ENCODE measurements at places on chromosomes 5 and 9.

DNA sequence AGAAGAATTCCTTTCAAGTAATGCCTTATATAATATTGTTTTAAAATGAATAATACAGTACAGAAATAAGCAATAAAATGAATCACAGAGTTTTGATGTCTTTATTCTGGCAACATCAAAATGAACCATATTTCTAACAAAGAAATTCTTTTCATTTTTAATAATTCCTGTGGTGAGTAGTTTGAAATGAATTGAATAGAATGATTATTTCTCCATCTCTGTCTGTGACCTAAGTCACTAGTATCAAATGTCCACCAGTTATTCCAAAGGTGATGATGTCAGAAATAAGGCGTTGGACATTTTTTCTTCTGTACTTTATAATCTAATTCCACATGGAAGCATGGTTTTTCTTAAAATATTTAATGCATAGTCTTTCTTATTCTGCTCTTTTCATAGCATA is 106.2 kb downstream of the ADAMTSL1 start:
- DNase-seq, result peak; percentile 18

- DNase-seq, result peak; percentile 50
These were observed 148.8 kb upstream of the SGCD start for GRCh38 chr5:156178117-156178516.

GRCh38 chr5:107605596-107606125 is 65.1 kb downstream of the EFNA5 start:
- DNase-seq, result no peak

- DNase-seq, result no peak
These were observed 25.7 kb upstream of the FBXL7 start for GRCh38 chr5:15474143-15474719.

DNA sequence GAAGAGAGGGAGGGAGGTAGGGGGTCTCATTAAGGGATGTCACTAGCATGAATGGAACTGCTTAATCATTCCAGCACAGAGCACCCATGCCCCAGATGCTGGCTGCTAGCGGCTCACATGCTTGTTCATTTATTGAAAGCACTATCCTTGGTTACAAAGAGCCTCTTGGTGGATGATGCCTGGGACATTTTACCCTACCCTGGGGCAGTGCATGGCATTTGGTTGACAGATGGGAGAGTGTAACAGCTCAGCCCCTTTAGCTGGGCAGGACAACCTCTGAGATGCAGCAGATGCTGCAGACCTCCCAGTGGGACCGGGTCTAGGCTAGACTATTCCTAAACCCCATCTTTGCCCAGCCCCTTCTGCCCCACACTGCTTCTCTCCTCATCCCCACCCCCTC is 46.9 kb upstream of the TCERG1 start:
- DNase-seq, result no peak

GRCh38 chr9:108468364-108468763 is 387.4 kb downstream of the ACTL7B start:
- DNase-seq, result no peak

GRCh38 chr9:5999443-6000101 is 15.9 kb downstream of the RANBP6 start:
- no peak for DNase-seq

GRCh38 chr5:87020099-87020934 is 247.4 kb upstream of the RASA1 start:
- DNase-seq, result no peak

- no peak for DNase-seq
These were observed 41.0 kb downstream of the TSTD2 start for GRCh38 chr9:97592126-97592525.

GRCh38 chr5:53200306-53200705 is 90.7 kb upstream of the MOCS2 start:
- no peak for DNase-seq

DNA sequence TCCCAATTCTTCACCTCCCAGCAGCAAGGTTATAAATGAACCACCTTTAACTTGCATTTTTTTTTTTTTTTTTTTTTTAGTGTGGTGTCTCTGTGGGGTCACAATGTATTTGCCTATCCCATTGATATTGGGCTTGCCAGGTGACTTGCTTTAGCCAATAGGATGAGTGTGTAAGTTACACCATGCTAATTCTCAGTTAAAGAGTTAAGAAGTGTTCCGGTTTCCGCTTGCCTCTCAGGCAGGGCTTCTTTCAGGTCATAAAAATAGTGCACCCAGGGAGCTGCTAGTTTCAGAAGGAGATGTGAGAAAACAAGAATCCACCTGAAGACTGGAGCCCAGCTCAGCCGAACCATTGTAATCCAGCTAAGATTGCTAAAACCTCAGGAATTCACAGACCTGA is 84.2 kb upstream of the PTPRD start:
- no peak for DNase-seq

- no peak for DNase-seq
These were observed 70.9 kb downstream of the GAPVD1 start for GRCh38 chr9:125332527-125332926.

- no peak for DNase-seq
These were observed 92.0 kb downstream of the ZNF608 start for GRCh38 chr5:124654418-124654817.

GRCh38 chr9:35338561-35339274 is 151.2 kb upstream of the RUSC2 start:
- no peak for DNase-seq

- DNase-seq, result peak; percentile 66
These were observed 193.5 kb upstream of the HAPLN1 start for GRCh38 chr5:83914199-83914598.

- no peak for DNase-seq
These were observed 115.3 kb upstream of the FSTL4 start for GRCh38 chr5:133727636-133728035.

DNA sequence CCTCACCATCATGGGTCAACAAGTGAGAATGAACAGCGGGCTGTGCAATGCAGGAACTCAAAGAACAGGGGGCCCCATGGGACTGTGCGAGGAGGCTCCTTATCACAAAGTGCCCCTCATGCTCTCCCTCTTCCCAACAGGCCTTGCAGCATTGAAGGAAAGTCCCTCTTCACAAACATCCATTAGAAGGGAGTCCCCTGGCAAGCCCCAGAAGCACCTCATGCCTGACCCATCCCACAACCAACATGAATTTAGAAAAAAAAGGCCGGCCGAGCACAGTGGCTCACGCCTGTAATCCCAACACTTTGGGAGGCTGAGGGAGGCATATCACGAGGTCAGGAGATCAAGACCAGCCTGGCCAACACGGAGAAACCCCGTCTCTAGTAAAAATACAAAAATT is 122.6 kb upstream of the FSTL4 start:
- no peak for DNase-seq

- DNase-seq, result no peak
These were observed 179.1 kb upstream of the RAI14 start for GRCh38 chr5:34476941-34477565.

DNA sequence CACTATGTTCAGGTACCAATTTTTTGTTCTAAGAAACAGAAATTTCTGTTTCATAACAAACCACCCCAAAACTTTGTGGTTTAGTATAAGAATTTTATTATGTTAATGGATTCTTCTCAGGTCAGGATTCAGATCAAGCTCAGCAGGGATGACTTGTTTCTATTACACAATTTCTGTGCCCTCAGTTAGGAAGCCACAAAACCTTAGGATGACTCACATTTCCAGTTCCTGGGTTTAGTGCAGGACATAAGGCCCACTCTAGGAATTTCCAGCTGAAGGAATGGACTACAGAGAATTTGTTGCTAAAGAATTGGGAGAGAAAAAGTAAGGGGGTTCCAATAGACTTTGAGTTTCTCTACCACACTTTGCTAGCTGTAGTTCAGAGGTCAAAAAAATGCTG is 629.3 kb downstream of the ANXA1 start:
- peak; percentile 96 for DNase-seq

Measured in astrocyte (in vitro differentiated cells and primary cell).